NCI-H460 (cell line): ENCODE measurements at places on chromosomes 1 and 21. TPM values are rescaled to one million over a fixed set of nuclear protein-coding genes. Genes with fewer than 3 reads are reported as not detected.

Gene GCSAML
- total RNA-seq: not detected in 2 replicates

Gene PRR9
- not detected in 2 replicates for total RNA-seq

Gene CFH
- 68.8 and 75.6 TPM in 2 replicates for total RNA-seq

Gene MATN1
- 0.09 and 0.30 TPM in 2 replicates for total RNA-seq

Gene SLC6A9
- 12.1 and 12.9 TPM in 2 replicates for total RNA-seq

Gene DNM3
- total RNA-seq: 0.12 and 0.27 TPM in 2 replicates

Gene E2F2
- total RNA-seq: 3.4 and 3.9 TPM in 2 replicates

Gene CALML6
- total RNA-seq: 0.12 and 0.77 TPM in 2 replicates

Gene ZBED6
- total RNA-seq: 21.4 and 22.8 TPM in 2 replicates

Gene GBP5
- total RNA-seq: not detected in 2 replicates

Gene LMO4
- total RNA-seq: 38.6 and 39.9 TPM in 2 replicates

Gene PHLDA3
- total RNA-seq: 53.8 and 54.6 TPM in 2 replicates

Gene CZIB
- 48.5 and 53.5 TPM in 2 replicates for total RNA-seq

Gene TNNI3K
- 0.17 and 0.45 TPM in 2 replicates for total RNA-seq

Gene ELAPOR1
- 0.12 and 0.23 TPM in 2 replicates for total RNA-seq

Gene IFI16
- 46.6 and 65.7 TPM in 2 replicates for total RNA-seq
